ENCODE measurements at places on chromosomes 1 and 21.

GRCh38 chr1:74222701-74223100, 12.5 kb upstream of the TNNI3K start:
- no peak for DNase-seq

DNA sequence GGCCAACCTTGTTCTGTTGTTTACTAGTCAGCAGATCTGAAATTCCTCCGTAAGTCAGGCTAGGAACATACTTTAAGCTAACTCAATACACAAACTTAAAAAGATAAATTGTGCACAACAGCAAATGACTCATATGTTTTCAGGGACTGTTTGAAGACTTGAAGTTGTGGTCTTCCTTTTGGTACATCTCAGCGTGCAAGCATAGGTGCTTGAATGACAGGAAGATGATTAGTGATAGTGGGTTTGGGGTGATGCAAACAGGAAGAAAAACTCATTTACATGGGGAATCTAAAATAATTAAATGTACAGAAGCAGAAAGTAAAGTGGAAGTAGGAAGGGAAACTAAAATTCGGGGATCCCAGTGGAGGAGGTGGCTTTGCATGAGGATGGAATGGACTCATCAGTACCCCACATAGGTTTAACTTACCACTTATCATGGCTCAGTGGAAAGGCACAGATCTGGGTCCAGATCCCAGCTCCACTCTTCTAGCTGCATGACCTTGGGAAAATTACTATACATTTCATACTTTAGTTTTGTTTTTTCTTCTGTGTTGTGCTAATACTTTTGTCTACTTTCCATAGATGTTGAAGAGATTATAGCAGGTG, 122.3 kb downstream of the XCL2 start:
- DNase-seq = no peak

DNA sequence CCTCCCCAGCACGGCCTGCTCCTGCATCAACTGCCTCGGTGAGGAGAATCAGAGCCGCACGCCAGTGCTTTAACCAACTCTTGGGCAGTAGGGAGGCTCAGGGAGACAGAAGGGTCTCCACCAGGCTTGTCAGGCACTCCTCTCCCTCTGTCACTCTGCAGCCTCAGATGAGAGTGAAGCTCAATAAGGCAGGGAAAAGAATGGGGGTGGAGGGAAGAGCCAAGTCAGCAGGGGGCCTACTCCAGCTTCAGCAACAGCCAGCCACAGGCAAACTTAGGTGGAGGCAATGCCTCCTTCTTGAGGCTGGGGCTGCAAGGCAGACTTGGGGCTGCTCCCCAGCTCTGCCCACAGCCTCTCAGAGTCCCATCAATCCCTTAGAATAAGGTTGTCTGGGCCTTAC, 51.8 kb upstream of the A3GALT2 start:
- DNase-seq = no peak

GRCh38 chr21:46046471-46046870, 51.4 kb upstream of the COL6A2 start:
- no peak for DNase-seq

GRCh38 chr21:33157303-33157702, 72.4 kb upstream of the IFNAR2 start:
- DNase-seq = peak; percentile 3
